Osteocyte (in vitro differentiated cells): ENCODE measurements at places on chromosomes 1 and 21. TPM values are rescaled to one million over a fixed set of nuclear protein-coding genes. Genes with fewer than 3 reads are reported as not detected.

- DNase-seq: no peak
Measured at GRCh38 chr21:27693376-27693775, 726.5 kb upstream of the ADAMTS5 start.

GRCh38 chr21:41227357-41228005 lies 59.5 kb downstream of the BACE2 start:
- no peak for DNase-seq

DNA sequence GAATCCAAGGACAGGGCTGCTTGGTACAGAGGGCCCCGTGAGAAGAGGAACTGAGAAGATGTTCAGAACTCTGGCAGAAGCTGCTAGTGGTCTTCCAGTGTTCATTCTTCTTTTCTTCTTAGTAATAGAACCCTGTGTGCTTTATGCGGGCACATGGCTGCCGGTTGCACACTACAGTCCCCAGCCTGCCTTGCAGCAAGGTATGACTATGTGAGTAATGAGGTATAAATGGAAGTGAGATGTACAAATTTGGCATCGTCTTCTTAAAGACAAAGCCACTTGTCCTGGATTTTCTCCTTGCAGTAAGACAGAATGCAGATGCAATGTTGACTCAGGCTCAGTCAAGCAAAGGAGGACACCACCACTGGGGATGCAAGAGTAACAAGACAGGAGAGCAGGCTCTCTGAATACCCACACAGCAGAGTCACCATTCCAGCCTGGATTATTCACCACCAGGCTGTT lies 15.0 kb upstream of the ATP1B1 start:
- DNase-seq: peak; percentile 19

DNA sequence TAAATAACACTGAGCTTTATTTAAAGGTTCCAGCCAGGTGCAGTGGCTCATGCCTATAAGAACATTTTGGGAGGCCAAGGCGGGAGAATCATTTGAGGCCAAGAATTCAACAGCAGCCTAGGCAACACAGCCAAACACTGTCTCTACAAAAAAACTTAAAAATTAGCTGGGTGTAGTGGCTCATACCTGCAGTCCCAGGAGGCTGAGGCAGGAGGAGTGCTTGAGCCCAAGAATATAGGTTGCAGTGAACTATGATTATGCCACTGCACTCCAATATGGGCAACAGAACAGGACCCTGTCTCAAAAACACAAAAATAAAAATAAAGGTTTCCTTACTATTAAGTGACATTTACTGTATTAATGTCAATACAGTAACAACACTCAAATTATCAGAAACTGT lies 2.1 kb downstream of the TAF12 start:
- DNase-seq: no peak

DNA sequence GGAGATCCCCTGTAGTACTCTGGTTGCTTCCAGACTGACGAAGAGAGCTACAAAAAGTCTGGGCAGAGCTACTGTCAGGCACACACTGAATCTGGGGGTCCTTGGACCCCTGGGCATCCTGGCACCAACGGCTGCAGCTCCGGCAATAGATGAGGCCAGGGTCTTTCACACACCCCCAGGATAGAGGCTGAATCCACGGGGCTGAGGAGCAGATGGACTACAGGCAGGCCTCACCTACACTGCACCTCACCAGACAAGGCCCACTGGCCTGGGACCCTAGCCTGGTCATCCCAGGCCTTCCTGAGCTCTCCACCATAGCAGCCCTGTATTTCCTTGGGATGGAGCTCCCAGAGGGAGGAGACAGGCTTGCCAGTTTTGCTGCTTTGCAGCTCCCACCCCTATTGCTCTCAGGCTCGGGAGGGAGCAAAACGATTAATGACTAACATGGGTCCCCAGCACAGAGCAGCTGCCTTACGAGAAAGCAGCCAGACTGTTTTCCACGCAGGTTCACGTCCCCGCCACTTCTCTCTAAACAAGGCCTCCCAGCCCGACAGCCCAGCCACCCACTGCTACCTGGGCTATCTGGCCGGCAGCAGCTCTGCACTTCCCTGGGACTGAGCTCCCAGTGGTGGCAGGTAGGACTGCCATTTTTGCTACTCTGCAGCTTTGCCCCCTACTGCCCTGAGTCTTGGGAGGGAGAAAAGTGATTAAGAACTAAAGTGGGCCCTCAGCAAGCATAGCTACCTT lies 1022.5 kb upstream of the ADGRL2 start:
- no peak for DNase-seq

DNA sequence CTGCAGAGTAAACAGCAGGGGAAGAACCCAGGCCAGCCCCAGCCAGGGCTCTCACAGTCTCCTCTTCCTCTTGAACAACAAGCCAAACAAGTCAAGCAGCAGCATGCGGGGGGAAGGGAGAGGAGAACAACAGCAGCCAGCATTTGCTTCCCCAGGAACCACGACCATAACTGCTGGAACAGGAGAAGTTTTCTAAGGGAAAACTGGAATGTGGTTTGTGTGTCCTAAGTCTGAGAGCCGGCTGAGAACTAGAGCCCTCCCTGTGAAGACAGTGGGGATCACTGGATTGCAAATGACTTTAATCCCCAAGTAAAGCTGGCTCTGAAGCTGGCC lies 48.2 kb downstream of the COQ8A start:
- no peak for DNase-seq

Gene NEGR1
- 5.0 and 7.6 TPM in 2 replicates for total RNA-seq

Gene LPGAT1
- 48.4 and 51.3 TPM in 2 replicates for total RNA-seq

- DNase-seq: peak; percentile 27
Measured at GRCh38 chr1:4207183-4207582, 307.1 kb upstream of the C1orf174 start.

DNA sequence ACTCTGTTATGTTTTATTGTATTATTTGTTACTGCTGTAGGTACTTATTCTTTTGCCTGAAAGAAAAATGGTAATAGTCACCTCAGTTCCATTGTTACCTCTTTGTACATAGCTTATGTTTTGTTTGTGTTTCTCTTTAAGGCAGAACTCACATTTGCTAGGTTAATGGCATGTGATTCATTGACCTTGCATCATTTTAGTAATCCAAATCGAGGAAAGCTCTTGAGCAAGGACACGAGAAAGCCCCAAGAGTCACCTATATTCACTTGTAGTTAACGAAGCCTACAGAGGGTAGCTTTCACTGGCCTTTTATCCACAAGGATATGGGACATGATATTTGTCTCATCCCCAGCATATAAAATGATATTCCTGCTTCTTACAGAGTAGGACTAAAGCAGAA lies 1765.2 kb downstream of the NCAM2 start:
- no peak for DNase-seq

GRCh38 chr21:43369124-43369523 lies 57.8 kb downstream of the SIK1 start:
- no peak for DNase-seq

GRCh38 chr1:106675558-106675957 lies 380.9 kb upstream of the PRMT6 start:
- DNase-seq: no peak

DNA sequence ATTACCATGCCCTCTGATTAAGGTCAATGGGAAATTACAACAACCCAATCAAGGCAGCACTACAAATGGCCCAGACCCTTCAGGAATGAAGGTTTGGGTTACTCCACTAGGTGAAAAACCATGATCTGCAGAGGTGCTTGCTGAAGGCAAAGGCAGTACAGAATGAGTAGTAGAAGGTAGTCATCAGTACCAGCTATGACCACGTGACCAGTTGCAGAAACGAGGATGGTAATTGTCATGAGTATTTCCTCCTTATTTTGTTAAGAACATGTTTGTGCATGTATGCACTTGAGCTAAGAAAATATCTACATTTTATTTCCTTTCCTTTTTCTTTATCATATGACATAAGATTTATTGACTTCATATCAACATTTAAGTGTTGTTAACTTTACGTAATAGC lies 607.1 kb downstream of the KCNT2 start:
- DNase-seq: no peak

Gene USH2A
- total RNA-seq: not detected in 2 replicates

Gene FAM3B
- not detected in 2 replicates for total RNA-seq

Gene TSNAX
- total RNA-seq: 44.1 and 45.2 TPM in 2 replicates
